Esophagus squamous epithelium (tissue), 5 donors: ENCODE measurements at places on chromosomes 7 and 10.

GRCh38 chr10:101769541-101770180 is 6.3 kb downstream of the FGF8 start:
- DNase-seq = no peak

- DNase-seq = no peak
Observed at GRCh38 chr7:11458736-11459483, 373.1 kb downstream of the THSD7A start.

DNA sequence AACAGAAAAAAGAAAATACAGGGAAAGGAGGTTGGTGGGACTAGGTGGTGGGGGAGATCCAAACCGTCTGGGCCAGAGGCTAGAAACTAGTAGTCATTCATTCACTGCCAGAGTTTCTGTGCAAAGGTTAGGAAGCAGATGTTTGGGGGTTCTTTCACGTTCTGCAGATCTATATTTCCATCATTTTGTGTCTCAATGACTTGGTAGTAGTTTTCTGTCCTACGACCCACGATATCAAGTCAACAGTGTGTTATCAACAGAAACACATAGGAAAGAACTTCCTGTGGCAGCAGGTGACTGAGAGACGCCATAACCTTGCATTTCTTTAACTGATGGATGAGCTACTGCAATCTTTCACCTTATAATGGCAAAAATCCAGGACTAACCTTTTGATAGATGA is 1.8 kb downstream of the CEP55 start:
- DNase-seq = no peak

DNA sequence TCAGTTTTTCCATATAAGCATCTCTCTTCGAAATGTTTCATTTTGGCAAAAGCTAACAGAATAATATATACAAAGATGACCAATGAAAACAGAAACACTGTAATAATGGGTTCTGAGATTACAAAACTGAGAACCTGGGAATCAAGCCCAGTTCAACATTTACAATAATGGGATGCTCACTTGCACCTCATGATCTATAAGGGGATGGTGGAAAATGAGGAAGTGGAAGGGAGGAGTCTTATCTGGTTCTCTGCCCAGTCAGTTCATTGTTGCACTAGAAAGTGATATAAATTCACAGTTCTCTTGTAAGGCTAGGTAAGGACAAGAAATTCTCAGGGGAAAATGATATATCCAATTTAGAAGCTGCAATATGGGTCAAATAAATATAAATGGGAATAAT is 31.7 kb upstream of the RHOBTB1 start:
- no peak for DNase-seq

GRCh38 chr7:35761871-35762677 is 38.8 kb upstream of the SEPTIN7 start:
- no peak for DNase-seq

- DNase-seq = no peak
Observed at GRCh38 chr7:15495170-15495569, 66.6 kb downstream of the AGMO start.

DNA sequence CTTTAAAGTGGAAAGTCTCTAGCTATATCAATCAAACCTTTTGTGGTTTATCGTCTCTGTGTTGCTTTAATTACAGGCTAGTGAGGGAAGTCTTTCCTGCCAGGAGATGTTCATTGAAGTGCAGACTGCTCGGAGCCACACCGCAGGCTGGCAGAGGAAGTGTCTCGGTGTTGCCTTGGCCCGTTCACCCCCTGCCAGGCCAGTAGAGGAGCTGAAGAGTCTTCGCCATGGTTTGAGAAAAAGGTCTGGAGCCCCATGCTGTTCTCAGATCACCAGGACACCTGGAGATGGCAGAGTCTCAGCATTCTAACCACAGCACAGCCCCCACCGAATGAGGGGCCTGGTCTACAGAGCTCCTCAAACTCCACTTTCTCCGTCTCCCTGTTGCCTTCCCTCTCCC is 275.9 kb upstream of the PLPP4 start:
- DNase-seq = no peak

DNA sequence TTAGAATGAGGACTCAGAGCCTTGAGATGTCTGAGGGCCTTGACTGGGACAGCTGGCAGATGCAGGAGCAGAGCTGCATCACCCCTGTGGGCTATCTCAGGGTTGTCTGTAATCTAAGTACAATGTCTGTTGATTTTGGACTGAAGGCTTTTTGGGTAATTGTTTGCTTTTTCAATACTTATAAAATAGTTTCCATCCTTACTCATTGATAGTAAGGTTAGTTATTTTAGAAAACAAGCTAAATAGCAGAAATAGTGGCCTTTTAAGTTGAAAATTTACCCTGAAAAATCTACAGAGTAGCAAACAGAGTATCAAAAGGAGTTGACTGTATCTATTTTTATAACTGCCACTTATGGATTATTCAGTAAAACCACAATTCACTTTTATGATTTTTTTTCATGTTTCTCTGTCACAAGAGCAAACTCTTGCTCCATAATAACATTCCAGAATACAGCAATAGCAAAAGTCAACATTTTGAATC is 179.7 kb downstream of the CFTR start:
- no peak for DNase-seq

DNA sequence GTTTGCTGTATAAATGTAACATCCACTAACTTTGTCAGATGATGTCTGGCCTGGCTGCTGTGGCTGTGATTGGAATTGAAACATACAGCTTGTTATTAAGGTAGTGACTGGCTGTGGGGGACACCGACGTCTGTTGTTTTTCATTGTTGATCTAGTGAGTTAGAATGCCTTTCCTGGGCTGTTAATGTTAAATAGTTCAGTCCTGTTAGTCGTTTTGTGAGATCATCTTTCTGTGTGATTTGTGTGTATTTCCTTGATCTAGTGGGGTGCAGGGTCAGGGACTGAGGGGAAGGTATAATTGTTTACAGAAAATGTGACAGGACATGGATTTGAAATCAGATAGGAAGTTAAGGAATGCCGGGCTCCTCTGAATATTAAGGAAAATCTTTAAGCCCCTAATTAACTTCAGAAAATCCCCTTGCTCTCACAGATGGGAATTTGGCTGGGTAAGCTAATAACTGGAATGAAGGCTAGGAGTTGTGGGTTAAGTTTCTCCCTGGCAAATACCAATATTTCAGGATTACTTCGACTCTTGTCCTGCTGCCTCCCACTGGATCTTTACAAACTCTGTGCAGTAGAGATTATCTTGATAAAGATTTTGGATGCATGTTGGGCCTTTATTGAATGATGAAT is 163.1 kb downstream of the AUTS2 start:
- no peak for DNase-seq

DNA sequence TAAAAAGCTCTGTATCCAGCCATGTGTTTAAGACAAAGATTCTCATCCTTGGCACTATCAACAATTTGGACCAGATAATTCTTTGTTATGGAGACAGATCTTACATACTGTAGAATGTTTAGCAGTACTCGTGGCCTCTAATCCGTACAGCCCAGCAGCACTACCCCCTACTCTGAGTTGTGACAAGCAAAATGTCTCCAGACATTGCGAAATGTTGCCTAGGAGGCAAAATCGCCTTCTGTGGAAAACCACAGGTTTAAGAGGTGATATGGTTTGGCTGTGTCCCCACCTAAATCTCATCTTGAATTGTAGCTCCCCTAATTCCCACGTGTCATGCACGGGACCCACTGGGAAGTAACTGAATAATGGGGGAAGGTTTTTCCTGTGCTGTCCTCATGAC is 186.7 kb downstream of the CHCHD3 start:
- DNase-seq = no peak
